ENCODE measurements at places on chromosomes 1 and 21.

DNA sequence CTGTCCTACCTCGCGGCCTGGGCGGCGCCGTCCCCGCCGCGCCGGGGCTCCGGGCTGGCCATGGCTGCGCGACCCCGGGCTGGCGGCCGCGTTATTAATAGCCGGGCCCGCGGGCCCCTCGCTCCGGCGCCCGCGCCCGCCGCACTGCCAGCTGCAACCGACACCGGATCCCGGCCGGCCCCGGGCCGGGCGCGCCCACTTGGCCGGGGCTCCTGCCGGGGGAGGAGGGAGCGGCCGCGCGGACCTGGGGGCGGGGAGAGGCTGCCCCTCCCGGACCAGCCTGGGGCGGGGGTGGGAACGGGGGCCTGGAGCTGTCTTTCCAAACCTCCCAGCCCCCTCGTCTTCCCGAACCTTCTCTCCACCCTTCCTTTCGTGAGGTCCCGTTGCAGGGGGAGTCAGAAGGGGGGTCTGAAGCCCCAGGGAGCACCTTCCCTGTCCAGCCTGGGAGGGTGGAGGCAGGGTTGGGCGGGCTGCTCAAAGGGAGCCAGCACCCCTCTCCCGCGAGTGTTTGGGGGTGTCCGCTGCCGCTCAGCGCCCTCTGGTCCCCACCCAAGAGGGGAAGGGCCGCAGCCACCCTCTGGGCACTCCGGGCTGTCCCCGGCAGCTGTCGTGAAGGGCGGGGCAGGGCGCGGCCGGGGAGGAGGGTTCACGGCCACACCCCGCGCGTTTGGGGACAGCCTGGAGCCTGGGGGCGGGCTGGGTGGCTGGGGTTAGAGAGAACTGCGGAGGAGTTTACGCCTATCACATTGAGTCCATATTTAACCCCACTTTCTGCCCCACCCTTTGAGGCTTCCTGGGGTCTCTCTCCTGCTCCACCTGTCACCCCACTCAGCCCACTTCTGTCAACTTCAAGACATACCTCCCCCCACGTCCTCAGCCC, at the start of gene SYNC:
TSS of gene SYNC (minus strand) at position 172 of the 880 bp plus-strand sequence. CDS start at position 62, 110 bp downstream.
- no peak for DNase-seq

DNA sequence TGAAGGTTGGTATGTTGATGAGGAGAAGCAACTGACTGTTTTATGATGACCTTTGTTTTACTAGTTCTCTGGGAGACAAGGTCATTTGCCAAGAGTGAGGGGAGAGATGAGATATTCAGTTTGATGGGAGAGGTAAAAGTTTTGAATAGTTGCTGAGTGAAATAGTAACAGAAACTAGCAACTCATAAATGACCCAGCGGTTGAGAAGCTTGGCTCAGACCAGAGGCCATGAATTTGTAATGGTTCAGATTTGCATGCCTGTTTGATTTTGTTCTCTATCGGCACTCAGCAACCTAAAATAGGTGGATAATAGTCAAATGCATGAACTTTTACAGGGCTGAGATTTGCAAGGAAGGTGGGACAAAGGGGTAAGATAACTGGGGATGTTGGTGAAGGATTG, 6.6 kb downstream of the CCDC30 start:
- no peak for DNase-seq

DNA sequence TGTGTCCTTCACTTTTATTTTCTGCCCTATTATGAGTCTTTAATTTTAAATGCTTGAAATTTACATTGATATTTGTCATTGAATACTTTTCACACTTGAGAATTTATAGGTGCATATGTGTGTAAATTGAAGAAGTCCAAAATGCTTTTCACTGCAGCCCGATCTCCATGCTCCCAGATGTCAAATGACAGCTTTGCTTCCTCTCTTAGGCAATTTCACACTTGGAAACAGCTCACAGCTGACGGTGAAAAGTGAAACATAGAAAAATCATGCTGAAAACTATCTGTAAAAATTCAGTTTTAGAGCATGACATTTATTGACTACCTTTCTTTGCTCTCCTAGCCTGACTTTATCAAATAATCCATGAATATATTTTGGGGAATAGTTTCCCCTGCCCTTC, 196.0 kb downstream of the RPS6KC1 start:
- DNase-seq = no peak

GRCh38 chr1:43691871-43692815, 15.2 kb upstream of the ST3GAL3 start:
- DNase-seq = no peak

- DNase-seq = no peak
These were observed 54.7 kb downstream of the VPS13D start for GRCh38 chr1:12284486-12284885.

DNA sequence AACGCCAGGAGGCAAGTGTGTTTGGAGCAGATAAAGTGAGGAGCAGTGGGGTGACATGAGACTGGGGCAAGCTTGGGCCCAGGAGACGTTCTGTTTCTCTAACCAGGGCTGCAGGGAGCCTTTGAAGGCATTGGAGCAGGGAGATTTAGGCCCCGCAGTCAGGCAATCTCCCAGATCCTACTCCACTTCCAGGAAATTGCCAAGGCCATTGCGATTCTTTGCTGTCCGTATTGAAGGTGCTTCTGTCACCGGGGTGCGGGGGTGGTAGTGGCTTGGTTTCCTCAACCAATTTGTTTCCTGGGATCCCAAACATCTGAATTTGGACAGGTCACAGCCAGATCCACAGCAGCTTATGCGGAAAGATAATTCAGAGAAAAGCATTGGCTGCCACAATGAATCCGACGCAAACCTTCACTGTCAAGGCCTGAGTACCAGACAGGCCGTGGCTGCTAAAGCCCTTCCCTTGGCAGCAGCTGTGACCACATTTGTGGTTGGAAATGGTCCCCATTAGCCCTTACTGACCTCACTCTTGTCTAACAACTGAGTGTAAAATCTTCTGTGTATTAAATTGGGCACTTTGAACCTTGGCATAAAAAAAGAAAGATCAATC, 385.6 kb downstream of the PTPRU start:
- DNase-seq = no peak

DNA sequence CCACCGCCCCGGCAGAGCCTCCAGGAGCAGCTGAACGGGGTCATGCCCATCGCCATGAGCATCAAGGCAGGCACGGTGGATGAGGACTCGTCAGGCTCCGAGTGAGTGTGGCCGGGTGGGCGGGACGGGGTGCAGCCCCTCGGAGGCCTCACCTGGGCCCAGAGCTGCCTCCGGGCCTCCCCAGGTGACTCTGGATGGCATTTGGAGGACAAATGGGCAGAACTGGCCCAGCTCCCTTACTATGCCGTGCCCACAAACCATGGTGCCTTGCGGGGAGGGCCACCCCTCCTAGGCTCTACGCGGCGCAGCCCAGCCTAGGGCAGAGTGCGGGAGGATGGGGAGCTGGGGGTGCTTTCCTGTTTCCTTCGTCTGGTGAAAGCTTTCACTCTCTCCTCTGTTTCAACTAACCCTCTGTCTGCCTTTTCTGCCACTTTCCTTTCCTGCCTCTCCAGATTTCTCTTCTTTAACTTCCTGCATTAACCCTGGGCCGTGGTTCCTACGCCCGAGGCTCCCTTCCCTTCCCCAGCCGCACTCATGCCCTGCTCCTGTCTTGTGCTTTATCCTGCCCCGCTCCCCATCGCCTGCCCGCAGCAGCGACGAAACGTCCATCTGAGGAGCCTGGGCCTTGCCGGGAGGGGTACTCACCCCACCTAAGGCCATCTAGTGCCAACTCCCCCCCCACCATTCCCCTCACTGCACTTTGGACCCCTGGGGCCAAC, 9.2 kb downstream of the PSRC1 start:
- DNase-seq = no peak

DNA sequence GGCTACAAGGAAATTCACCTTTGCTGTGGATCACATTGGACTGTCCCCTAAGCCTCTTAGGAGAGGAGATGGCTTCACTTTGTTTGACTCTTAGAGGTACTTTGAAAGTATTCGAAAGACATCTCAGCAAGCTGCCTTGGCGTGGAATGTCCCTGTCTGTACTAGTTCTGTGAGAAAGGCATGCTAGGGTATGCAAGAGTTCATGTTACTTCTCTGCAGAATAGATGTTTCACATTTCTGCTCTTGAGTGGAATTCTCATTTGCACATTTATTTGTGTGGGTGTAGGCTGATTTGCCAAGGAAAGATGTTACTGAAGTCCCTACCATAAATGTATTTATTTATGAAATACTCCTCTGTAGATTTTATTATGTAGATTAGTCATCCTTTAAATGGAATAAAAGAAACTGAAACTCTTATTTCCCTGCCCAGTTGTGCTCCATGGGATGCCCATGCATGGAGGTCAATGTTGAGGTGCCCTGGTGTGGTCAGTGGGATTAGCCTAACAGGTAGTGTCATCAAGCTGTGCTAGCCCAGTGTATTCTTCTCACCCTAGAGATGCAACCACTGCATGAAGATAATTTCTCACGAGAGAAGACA, 13.8 kb downstream of the MIA3 start:
- no peak for DNase-seq

- no peak for DNase-seq
These were observed at the start of gene PRRX1 for GRCh38 chr1:170664093-170664827. PRRX1 (plus strand) TSS chr1:170664131; CDS start chr1:170664219, 88 bp downstream.

- DNase-seq = no peak
These were observed 77.6 kb downstream of the EVI5 start for GRCh38 chr1:92707292-92707691.

DNA sequence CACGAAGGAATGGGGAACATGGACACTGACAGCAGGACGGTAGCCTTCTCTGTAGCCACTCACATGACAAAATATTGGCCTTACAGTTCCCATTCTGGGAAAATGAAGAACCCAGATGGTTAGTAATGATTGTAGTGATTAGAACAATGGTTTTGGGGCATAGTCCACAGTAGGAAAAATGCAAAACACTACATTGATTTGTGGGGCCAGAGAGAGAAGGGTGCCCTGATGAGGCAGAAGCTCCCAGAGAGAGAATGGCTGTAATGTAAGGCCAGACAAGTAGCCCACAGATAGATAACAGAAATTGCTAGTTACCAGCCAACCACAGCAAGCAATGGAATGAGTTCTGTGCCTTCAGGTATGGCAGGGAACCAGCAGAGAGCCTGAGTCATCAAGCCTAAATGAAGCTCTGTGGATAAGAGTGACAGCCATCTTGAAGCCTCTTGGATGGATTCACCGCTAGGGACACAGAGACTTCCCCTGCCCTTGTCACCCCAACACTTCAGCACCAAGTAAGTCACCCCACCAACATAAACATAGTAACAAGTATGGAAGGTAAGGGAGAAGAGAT, 206.1 kb downstream of the BACH1 start:
- DNase-seq = no peak

DNA sequence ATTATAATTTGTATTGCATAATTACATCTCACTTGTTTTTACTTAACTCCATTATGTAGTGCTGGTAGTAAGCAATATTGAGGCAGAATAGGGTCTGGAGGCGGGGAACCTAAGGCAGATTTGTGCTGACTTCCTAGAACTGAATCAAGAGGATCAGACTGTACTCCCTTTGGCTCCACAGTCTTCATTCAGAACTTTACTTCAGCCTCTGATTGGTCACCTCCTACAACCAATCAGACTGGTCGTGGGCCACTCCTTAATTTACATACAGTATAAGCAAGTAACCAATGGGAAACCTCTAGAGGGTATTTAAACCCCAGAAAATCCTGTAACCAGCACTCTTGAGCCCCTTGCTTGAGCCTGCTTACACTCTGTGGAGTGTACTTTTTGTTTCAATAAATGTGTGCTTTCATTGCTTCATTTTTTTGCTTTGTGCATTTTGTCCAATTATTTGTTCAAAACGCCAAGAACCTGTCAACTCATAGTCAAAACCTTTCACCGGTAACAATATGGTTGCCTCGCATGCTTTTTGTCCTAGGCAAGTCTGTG, 31.6 kb downstream of the ZBTB8OS start:
- no peak for DNase-seq

GRCh38 chr1:203649551-203649998, 22.9 kb downstream of the ATP2B4 start:
- DNase-seq = no peak

GRCh38 chr1:244163861-244164510, 112.9 kb downstream of the ZBTB18 start:
- DNase-seq = no peak

- no peak for DNase-seq
These were observed 23.7 kb upstream of the SLC2A5 start for GRCh38 chr1:9093091-9093490.

GRCh38 chr1:22121421-22121911, 21.4 kb downstream of the WNT4 start:
- DNase-seq = no peak

DNA sequence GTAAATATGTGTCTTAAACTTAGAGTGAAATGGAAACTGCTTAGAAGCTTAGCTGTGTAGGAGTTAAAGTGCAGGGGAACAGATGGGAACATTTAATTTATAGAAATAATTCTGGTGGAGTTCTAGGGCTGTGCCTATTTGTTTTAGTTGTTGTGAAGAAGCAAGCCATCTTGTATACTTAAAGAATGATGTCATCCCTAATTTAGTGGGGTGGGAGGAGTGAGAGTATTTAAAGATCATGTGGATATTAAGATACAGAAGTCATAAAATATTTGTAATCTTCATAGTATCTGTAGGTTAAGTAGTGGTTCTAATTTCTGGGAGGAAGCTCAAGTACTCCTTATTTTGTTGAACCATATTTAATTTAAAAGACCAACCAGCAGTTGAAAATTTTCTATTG, 41.5 kb downstream of the BACH1 start:
- DNase-seq = no peak

GRCh38 chr1:97384294-97384968, 536.4 kb downstream of the DPYD start:
- no peak for DNase-seq

DNA sequence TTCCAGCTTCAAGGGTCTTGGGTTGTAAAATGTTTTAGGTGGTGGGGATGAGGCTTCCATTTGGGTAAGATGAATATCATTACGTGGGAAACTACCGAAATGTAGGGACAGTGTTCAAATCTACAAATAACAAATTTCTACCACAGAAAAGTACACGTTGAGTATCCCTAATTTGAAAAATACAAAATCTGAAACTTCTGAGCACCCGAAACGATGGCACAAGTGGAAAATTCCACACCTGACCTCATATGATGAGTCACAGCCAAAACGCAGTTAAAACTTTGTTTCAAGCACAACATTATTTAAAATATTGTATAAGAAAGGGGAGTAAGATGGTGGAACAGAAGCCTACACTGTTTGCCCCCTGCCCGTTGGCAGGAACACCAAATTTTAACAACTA, 8.8 kb upstream of the HENMT1 start:
- no peak for DNase-seq

DNA sequence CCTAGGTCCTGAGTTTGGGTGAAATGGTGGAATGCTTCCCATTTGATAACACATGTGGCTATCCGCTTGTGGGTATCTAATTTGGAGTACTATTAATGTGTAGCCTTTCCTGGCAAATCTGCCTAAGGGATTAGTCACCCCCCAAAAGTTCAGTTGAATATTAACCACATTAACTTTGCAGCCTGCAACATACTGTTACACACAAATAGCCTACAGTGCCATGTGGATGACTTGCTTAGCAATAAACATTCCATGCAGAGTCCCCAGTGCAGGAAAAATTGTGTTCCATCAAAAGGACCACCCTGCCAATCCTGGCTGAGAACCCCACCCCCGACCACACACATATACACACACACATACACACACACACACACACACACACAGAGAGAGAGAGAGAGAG, 303.3 kb upstream of the ESRRG start:
- DNase-seq = no peak

- DNase-seq = no peak
These were observed 4.1 kb upstream of the GRIK3 start for GRCh38 chr1:37038227-37039093.

- no peak for DNase-seq
These were observed 81.9 kb upstream of the PRRC2C start for GRCh38 chr1:171403393-171403792.
